ENCODE measurements at places on chromosomes 6 and 20.

DNA sequence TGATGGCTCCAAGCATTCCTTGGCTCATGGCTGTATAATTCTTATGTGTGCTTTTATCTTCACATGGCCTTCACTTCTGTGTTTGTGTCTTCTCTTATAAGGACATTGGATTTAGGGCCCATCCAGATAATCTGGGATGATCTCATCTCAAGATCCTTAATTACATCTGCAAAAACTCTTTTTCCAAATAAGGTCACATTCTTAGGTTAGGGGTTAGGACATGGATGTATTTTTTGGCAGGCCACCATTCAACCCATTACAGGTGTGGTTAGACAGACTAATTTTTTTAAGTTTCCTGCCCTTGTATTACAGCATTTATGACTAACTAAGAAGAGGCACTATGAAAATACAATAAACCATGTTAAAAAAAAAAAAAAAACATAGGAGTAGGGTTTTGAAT lies 254.0 kb downstream of the TPBG start:
- DNase-seq = peak; percentile 16

DNA sequence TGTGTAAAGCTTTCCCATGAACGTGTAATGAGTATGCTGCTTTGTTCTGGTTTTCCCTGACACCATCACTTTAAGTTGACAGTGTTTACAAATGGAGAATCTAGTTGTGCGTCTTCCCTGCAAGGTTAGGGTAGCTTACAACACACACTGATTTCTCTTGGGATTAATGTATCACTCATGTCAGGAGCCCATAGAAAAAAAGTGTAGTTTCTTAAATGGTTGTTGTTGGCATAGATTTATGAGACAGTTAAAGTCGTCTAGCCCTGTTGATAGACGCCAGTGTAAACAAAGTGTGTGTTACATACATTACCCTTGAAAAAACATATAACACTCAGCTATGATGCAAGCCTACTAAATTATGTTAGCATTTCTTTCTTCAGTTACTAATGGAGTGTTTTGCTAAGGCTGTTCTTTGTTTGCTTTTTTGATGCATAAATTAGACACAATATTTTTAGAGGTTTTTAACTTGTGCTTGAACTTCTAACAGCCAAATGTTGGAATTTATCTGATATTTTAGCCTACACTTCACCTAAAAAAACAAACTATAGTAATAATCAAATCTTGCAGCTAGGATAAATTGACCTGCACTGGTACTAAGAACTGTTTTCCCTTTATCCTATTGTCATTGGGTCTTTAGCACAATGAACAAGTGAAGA lies 88.6 kb downstream of the RNF217 start:
- DNase-seq = peak; percentile 26

DNA sequence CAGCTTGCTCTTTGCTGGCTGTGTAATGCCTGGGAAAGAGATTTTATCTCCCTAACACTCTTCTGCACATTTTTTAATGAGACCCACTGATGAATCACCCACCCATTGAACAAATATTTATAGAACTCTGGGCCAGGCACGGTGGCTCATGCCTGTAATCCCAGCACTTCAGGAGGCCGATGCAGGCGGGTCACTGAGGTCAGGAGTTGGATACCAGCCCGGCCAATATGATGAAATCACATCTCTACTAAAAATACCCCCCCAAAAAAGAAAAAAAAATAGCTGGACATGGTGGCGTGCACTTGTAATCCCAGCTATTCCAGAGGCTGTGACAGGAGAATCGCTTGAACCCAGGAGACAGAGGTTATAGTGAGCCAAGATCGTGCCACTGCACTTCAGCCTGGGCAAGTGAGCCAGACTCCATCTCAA lies 82.1 kb upstream of the SIRPA start:
- DNase-seq = peak; percentile 87

- no peak for DNase-seq
Observed at GRCh38 chr6:113486199-113486598, 370.9 kb upstream of the MARCKS start.

DNA sequence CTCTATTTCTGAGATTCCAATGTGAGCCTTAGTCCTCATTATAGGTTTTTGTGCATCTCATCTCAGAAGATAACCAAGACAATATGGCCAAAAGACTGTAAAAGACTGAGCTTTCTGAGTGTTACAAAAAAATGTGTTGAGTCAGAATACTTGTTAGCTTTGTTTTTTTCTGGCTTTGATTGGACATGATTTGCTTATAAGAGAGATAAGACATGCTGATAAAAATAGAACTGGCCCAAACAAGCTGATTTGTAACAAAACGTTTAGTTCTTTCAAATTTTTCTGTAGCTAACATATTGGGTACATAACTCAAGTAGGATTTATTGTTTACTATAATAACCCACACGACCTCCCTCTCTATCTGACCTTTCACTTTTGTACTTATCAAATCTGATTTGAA lies 32.9 kb downstream of the FILIP1 start:
- DNase-seq = no peak

DNA sequence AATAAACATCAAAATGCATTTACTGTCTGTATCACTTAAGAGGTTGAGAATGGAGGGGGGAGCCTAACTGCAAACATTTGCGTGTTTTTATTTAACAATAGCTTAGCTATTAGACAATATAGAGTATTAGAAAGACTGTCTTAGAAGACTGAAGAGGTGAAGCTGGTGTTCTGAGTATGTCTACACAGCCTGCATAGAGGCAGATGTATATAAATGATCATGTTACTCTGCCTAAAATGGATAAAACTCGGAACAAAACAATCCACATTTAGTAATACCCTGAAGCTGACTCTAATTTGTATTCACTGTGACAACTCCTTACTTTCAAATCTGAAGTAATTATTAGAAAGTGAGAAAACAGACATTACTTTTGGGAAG lies 181.9 kb downstream of the GMPR start:
- no peak for DNase-seq

DNA sequence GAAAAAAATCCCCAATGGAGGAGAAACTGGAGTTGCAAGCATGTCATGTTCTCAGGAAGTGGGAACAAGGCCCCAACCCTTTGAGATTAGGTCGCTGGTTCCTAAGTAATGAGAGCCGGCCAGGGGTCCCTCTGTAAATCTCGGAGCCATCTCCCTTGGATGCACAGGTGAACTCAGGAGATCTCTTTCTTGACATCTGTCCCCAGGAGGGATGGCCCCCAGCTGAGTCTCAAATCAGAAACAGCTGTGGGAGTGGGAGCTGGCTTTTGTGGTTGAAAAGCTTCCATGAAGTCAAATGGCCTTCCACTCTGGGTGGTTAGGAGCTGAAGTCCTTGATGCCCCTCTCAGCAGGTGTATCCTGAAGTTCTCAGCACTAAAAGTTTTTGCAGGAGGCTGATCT lies 257.1 kb downstream of the BMP7 start:
- DNase-seq = no peak

DNA sequence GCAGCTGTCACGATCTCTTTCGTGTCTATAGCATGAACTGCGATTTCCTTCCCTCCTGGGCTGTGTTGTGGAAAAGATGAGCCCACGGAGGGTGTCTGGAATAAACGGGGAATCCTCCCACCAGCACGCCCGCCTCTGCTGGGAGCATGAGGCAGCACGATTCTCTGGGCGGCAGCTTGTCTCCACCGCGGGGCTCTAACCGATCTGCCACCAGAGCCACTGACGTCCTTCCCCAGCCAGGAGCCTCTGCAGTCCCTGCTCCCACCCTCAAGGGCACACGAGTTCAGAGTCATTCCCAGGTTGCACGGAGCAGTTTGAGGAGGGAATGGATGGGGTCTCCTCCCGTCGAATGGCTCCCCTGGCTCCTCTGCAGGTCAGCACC lies 197.6 kb downstream of the DLL1 start:
- no peak for DNase-seq

DNA sequence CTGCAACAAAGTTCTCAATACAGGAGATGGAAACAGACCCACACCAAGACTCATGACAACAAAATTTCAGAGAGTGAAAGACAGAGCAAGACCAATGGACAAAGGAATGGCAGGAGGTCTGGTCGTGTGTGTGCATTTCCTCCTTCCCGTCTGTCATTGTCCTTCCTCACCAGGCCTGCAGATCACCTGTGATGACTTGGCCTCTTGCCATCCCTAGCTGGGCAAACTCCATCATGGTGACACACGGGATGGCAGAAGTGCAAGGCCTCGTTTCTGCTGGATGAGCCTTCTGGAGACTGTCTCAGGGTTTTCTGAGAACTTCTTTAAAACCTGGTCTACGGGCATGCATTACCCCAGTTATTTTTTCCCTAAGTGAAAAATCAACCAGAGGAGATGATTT lies 49.2 kb downstream of the RPP21 start:
- DNase-seq = no peak

DNA sequence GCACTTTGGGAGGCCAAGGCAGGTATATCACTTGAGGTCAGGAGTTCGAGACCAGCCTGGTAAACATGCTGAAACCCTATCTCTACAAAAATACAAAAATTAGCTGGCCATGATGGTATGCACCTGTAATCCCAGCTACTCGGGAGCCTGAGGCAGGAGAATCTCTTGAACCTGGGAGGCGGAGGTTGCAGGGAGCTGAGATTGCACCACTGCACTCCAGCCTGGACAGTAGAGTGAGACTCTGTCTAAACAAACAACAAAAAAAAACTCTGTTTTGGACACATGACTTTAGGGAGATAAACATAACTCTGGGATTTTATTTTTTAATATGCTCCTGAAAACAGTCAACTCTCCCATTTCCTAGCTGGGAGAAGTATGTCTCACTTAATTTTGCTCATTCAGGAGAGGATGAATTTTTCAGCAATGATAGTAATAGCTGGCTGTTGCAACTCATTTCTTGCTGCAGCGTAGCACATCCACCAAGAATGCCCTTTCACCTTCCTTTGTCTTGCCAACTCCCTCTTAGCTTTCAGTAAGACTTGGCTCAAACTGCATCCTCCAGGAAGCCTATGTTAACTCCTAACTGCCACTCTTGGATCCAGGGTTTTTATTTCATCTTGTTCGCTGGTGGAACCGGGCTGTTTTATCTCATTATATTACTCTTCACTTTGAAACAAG lies 24.3 kb downstream of the TOP1 start:
- DNase-seq = peak; percentile 63

DNA sequence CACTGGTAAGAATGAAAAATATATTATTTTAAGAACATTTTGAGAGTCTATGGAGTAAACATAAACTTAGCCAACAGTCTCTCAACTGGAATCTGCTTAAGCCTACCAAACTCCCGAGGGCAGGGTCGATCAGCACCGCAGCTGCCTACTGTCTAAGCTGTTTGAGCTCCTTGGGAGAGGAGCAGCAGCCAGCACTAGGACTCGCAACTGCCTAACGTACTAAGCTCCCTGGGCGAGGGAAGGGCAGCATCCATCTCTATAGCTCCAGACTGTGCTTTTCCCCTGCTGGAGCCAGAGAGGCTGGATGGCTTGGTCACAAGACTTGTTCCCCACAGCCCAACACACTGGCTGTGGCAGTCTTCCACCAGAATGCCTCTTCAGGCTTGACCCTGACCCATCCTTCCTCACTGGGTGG lies 96.4 kb downstream of the MOXD1 start:
- DNase-seq = no peak

DNA sequence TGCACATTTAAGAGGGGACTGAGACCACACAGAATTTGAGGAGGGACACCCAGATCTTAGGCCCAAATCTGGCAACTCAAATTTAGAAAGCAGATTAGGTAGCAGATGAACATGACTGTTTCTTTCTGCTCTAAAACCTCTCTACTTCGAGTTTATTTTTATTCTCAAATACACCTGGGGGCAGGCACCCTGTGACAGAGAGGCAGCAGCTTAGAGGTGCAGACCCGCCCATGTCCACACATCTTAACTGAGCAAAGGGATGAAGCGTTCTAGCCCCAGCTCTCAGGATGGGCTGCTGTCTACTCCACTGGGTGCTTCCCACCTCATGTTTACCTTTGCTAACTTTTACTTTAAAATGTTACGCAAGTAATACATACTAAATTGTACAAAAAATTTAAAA lies 125.0 kb downstream of the SLC23A2 start:
- DNase-seq = no peak

- DNase-seq = no peak
Observed at GRCh38 chr6:3625980-3626563, 125.4 kb downstream of the PXDC1 start.

DNA sequence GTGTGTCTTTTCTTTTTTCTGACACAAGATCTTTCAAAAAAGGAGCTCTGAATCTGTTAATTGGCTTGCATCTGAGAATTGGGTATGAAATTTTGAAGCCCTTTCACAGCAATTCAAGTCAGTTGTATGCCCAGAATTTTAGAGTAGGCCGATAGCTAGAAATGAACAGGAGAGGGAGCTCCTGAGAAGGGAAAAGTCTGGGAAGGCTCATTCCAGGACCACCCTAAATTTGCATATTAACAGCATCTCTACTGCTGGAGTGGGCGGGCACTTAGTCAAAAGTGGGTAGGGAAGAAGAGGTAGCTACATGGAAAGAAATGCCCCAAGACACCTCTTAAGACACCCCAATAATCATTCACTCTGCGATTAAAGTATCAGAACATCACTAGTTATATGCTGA lies 928.3 kb downstream of the TBC1D32 start:
- DNase-seq = no peak

DNA sequence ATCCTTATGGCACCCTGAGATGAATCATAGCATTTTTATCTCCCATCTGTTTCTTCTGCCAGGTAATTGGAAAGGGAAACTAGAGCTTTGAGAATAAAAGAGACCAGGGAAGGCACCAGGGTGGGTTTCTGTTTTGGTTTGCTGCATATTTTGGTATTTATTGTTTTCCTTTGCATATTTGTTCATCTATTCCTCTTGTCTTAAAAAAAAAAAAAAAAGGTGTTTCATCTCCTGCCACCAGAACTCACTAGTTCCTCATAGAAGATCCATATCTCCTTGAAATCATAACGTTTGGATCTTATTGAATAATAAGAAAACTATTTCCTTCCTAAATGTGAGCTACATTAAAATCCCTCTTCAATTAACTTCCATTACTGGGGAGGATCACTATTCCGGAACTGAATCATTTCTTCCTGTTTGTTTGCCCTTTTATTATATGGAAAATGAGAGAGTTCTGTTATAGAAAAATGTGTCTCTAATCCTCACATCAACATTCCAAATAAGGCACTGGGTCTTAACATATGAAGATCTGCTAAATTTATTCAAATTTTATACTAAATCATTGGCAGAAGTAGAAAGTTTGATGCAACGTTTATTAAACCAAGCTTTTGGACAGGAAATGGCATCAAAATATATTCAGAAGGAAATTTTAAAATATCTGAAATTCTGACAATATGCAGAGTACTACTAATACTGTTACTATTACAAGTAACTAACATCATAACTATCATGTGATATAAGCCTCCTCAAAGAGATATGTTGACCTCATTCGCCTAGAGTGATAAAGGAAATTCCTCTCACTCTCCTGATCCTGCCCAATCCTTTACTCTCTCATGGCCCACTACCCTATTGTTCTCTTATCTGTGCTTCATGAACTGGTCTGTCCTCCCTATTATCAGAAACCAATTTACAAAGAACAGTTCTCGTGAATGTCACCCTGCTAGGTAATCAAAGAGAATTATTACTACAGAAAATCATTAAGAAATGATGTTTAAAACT lies 229.4 kb upstream of the RSPO3 start:
- DNase-seq = no peak

DNA sequence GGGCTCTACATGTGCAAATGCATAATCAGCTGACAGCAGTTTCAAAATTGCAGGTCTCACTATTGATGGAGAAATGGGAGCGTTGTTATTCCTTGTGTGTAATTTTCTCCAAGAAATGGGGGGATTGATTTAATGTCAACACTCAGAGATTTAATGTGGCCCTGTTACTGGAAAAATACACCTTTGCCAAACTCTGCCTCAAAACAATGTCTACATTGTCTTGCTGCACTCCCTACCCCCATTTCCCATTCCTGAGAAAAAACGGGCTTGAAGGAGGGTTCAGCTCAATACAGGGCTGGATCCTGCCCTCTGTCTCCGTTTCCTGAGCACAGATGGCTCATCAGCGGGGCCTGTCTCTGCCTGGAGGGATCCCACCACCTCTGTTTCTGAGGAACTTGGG lies 18.4 kb downstream of the EDN3 start:
- DNase-seq = no peak

All from fibroblast of upper back skin (primary cell).